Activated B cell treated with CpG ODN at 0.5 μM for 24 hours (primary cell): ENCODE measurements at places on chromosomes 4 and X.

DNA sequence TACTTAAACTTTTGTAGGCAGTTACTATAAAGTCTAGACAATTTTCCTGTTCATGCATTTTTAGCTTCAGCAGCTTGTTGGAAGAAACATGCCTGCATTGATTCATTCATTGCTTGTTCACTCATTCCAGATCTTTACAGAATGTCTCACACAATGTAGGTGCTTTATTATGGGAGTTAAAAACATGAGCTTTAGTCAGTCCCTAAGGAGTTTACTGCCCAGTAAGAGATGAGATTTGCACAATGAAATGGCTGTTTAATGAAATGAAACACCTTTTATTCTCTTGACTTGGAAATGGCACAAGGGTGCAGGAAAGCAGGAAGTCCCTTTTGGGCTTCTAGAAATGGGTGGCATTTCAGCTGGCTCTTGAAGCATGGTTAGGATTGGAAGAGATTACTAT is 2.9 kb downstream of the NOCT start:
- DNase-seq = no peak
- peaks cover 35% of the 10 kb centered on the region for H3K4me1 ChIP-seq
- no peaks in the 10 kb centered on the region for H3K27me3 ChIP-seq

- H3K27me3 ChIP-seq = no peaks in the 10 kb centered on the region
- no peak for DNase-seq
- no peaks in the 10 kb centered on the region for H3K36me3 ChIP-seq
- H3K27ac ChIP-seq = no peak overlapping the region
These were observed 812.4 kb downstream of the STPG2 start for GRCh38 chr4:97330917-97331316.

GRCh38 chr4:152605031-152605430 is 69.1 kb upstream of the FBXW7 start:
- H3K36me3 ChIP-seq = peaks cover 6% of the 10 kb centered on the region
- peak overlapping the region; percentile 24 for H3K27ac ChIP-seq
- no peak overlapping the region for H3K4me3 ChIP-seq
- no peaks in the 10 kb centered on the region for H3K4me1 ChIP-seq
- no peaks in the 10 kb centered on the region for H3K27me3 ChIP-seq
- no peak for DNase-seq

GRCh38 chrX:19593690-19594089 is 78.4 kb upstream of the MAP3K15 start:
- DNase-seq = no peak
- H3K4me1 ChIP-seq = peaks cover 2% of the 10 kb centered on the region
- no peak overlapping the region for H3K27ac ChIP-seq
- H3K27me3 ChIP-seq = no peaks in the 10 kb centered on the region
- no peak overlapping the region for H3K4me3 ChIP-seq
- peaks cover 39% of the 10 kb centered on the region for H3K36me3 ChIP-seq

DNA sequence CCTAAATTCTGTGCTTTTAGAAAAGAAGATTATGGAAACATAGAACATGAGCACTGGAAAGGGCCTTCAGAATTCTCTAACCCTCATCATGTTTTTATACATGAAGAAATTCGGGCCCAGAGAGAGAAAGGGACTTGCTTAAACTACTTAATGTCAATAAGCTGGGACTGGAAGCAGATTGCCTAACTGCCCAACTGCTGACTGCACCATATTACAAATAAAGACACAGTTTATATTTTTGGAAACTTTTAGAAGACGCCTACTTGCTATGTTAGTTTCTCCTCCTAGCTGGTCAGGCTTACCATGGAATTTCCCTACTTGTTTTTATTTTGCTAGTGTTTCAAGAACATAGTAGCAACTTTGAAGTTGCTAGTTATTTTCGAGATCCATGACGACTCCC is 47.1 kb downstream of the SLC9A6 start:
- peaks cover 26% of the 10 kb centered on the region for H3K36me3 ChIP-seq
- no peak overlapping the region for H3K4me3 ChIP-seq
- no peaks in the 10 kb centered on the region for H3K4me1 ChIP-seq
- no peak for DNase-seq
